ENCODE measurements at places on chromosomes 1 and 21. TPM values are rescaled to one million over a fixed set of nuclear protein-coding genes. Genes with fewer than 3 reads are reported as not detected.

Gene CELA2B
- total RNA-seq, result 1.8 TPM

Gene PLPPR5
- not detected for total RNA-seq

Gene HSD3B2
- total RNA-seq, result 2.1 TPM

Gene C1orf105
- not detected for total RNA-seq

Gene UHMK1
- 44.5 TPM for total RNA-seq

Gene SH3BGR
- 3.9 TPM for total RNA-seq

Gene OR2L8
- total RNA-seq, result not detected

Gene B3GALT6
- 31.3 TPM for total RNA-seq

Gene C1orf94
- not detected for total RNA-seq

Gene PGLYRP3
- total RNA-seq, result not detected

Gene ASCL5
- total RNA-seq, result not detected

Gene RBM11
- 2.1 TPM for total RNA-seq

DNA sequence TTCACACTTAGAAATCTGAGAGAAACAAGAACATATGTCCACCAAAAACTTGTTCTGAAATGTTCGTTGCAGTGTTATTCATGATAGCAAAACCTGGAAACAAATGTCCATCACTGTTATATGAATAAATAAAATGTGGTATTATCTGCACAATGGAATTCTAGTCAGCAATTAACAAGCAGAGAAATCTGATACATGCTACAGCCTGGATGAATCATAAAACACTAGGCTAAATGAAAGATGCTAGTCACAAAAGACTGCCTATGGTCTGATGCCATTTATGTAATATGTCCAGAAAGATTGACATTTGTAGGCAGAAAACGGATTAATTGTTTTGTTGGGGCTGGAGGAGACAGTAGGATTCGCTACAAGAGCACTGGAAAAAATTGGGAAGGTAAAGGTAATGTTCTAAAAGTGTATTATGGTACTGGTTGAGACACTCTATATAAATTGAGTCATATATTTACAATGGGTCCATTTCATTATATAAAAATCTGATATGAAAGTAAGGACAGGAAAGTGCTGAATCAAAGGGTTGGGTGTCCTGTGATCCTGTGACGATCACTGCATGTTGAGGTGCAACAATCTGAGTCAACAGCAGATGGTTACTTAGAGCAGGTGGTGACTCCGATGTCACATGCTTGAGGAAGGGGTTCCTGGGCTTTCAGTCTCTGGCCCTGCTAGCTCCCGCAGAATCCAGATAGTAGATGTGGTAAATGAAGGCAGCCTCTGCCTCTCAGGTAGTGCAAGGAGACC lies 102.1 kb upstream of the NBPF4 start:
- no peak for DNase-seq

- DNase-seq, result no peak
These were observed 42.1 kb downstream of the ARHGEF10L start for GRCh38 chr1:17581389-17582123.

GRCh38 chr1:25642574-25643108 lies 26.1 kb downstream of the MAN1C1 start:
- DNase-seq, result no peak

GRCh38 chr1:150973836-150974579 lies 627 bp downstream of the CERS2 start:
- peak; percentile 62 for DNase-seq

DNA sequence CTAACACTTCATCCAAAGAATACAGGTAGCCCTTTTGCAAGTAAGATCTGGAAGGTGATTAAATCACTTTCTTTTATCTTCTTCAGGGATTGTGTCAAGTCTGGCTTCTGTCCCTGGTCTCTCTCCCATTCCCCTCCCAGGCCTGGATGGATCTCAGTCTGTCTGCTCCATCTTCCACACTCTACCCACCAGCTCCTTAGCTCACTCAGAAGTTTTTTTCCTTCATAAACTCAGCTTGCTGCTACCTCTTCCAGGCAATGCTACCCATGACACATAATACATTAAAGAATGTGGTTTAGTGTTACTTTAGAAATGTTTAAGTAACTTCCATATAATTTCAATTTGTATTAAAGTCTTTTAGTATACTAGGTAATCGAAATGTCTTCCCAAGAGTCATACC lies 133.1 kb downstream of the AKT3 start:
- no peak for DNase-seq

- no peak for DNase-seq
These were observed 15.8 kb downstream of the DEPDC1 start for GRCh38 chr1:68481041-68481440.

GRCh38 chr1:224182057-224182865 lies 779 bp upstream of the DEGS1 start:
- DNase-seq, result no peak

- no peak for DNase-seq
These were observed 99.7 kb downstream of the NFIA start for GRCh38 chr1:61182049-61182448.

DNA sequence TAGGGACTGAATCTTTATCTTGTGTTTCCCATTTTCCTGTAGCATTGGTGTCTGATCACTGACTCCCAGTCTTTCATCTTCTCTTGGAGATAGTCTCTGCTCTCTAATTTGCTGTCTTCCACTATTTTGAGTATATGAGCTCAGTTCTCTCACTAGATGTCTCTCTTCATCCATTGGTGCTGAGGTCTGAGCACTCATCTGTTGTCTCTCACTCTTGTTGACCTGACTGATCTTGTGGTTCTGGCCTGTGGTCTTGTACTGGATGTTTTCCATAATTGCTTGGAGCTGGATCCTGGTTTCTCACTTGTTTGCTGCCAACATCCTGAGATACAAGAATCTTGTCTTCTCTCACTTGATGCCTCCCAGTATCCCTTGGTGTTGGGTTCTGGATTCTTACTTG lies 25.1 kb upstream of the S100A11 start:
- DNase-seq, result no peak

DNA sequence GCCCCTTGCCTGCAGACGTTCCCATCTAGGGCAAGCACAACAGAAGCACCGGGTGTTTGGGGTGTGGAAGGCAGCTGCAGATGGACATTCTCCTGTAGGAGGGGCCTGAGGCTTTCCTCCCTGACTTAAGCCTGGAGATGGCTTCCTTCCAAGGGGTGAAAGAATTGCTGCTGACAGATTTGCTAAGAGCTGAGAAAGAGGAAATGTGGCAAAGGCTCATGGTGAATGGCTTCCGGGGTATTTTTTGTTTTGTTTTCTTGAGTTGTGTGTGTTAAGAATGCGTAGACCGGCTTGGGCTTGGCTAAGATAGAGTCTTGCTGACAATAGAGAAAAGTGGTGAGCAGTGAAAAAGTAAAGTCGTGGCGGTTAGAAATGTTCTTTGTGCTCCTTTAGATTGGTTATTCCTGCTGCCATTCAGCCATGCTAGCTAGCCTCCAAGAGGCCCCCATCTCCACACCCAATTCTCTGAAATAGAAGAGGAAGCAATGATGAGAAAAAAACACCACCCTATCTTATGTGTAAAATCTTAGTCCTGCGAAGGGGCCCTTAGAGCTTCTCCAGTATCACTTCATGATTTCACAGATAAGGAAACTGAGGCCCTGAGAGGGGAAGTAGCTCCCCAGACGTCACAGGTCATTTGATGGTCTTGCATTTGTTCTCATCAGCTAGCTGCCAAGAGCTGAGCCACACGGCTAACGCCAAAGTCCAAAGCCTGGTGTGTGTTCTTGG lies 36.9 kb downstream of the EIF2D start:
- DNase-seq, result peak; percentile 72

DNA sequence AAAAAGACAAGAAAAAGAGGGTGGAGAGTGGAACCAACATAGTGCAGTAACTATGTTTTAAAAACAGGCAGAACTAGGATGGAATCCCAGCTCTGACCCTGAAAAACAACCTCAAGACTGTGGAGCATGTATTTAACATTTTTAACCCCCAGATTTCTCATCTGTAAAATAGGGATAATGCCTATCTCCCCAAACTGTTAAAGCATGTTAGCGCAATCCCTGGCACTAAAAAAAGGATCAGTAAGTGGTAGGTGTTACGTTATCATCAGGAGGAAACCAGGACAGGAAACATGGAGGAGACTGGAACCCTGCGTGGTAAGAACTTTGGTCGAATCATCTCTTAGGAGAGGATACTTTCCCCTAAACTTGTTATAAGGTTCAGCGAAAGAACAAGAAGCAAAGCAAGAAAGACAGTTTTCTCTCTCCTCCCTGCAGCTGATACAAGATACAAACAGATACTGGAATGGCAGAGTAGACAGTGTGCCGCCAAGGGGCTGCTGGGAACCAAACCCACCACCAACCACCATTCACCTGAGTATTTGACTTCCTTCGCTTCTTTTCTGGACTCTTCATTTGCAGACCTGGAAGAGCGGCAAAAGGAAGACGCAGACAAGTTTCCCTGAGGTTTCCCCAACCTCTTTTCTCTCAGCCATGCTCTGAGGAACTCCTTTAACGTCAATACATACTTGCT lies 991 bp downstream of the PYGO2 start:
- no peak for DNase-seq

- DNase-seq, result no peak
These were observed 14.3 kb upstream of the FOXE3 start for GRCh38 chr1:47401761-47402160.

GRCh38 chr1:59195151-59195550 lies 101.7 kb upstream of the FGGY start:
- no peak for DNase-seq

DNA sequence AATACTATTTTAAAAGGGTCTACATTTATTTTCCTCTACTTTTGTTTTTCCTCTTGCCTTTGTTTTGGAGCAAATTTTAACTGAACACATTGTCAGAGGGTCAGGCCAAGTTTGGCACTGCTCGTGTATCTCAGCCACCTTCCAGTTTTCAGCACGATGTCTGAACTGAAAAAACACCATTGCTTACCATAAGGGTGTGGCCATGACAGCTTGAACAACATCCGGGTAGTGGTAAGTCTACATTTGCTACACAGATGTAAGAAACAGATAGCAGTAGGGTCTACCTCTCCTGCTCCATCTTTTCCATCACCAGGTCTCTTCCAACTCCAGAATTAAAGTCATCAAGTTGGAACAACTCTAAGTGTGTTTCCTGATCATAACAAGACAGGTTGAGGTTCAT lies 4.2 kb downstream of the HIVEP3 start:
- DNase-seq, result no peak

DNA sequence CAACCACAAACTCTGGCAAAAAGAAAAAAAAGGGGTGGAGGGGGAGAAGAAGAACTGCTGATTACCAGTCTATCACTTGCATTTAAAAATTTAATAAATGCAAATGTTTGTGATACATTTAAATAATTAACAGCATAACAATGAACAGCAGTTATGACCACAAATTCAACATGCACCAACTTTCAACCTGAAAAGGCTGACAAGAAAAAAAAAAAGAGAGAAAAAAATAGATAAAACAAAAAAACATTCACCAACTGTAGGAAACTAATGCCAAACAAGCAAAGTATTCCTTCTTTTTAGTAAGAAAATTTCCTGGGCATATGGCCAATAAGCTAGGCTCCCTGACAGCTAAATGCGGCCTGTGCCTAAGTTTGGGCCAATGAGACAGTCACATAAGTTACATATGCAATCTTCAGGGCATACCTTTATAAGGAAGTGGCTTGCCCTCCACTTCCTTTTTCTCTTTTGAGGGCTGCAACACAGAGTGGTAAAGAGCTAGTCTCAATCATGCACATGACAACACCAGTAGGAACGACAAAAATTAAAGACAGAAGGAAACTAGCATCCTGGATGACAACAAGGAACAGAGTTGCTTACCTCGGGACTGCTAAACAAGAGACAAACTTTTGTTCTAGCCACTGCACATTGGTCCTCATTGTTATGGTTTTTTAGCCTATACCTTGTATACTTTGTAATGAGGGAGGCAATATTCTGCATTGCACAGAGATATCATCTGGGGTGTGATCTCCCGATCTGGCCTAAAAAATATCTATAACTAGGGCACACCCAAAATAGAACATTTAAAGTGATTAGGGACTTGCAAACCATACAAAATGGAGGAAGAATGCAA lies 24.2 kb upstream of the PHTF1 start:
- DNase-seq, result no peak

GRCh38 chr1:17777818-17778217 lies 22.7 kb downstream of the ACTL8 start:
- DNase-seq, result no peak

GRCh38 chr1:180144659-180145357 lies 9.9 kb upstream of the QSOX1 start:
- DNase-seq, result no peak

- no peak for DNase-seq
These were observed 102.0 kb upstream of the CHODL start for GRCh38 chr21:18142655-18143054.

- DNase-seq, result peak; percentile 82
These were observed 296 bp upstream of the RNPEP start for GRCh38 chr1:201982082-201982622.

DNA sequence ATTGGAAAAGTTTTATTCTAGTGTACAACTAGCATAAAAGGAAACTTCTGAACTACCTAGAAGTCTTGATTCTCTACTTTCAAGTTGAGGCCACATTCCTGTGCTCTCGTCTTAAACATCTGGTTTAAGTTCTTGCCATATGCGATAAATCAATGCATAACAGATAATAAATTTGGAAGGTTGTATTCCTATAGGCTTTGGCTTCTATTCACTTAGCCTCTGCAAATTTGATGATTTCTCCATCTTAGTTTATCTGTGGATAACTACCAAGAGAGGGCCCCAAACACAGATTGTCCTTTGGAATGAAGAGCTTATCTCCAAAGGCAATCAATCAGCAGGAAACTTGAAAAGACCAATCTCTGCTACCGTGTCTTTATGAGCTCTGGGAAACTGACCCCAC lies 11.7 kb upstream of the RNF2 start:
- DNase-seq, result no peak

DNA sequence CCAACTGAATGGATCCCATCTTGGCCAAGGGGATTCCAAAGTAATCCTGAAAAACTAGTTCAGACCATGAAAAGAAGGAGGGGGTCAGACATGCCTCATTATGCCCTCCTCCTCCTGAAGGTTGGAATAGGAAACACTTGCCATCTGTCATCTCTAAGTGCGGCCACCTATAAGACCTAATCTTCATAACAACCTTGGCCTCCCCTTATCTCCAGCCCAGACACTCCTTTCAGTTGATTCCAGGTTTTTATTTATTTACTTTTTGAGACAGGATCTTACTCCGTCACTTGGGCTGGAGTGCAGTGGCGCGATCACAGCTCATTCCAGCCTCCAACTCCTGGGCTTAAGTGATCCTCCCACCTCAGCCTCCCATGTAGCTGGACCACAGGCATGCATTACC lies 19.7 kb downstream of the SNAP47 start:
- no peak for DNase-seq

DNA sequence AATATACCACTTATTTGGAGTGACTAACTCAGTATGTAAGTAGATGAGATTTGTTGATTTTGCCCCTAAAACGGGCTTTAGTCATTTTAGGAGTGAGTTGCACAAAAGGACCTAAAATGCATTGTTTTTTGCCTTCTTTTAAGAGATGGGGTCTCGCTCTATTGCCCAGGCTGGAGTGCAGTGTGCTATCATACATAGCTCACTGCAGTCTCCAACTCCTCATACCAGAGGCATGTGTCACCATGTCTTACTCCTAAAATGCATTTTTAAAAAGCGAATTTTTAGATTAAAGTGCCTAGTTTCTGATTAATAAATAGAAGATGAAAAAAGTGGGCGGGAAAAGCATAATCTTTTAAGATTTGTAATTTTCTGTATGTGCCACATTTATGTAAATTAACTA lies 11.5 kb upstream of the NEXN start:
- DNase-seq, result no peak
